Sciatic nerve (tissue), 2 donors: ENCODE measurements at places on chromosomes 4 and X.

DNA sequence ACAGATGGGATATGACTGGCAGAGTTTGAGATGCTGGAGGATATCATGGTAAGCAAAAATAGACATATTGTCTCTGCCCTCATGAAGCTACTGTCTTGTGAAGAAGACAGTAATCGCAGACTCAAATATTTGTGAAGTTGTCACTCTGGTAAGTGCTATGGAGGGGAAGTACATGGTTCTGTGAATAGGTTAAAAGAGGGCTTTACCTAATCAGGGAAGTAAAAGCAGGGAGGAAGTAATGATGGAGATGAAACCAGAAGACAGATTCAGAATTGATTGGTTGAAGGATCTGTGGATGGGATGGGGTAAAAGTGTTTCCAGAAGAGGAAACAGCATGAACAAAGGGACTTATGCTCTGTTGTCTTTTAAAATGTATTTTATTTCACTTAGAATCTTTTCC is 19.3 kb upstream of the MAGED1 start:
- no peak for DNase-seq

GRCh38 chr4:107366016-107366735 is 330.1 kb upstream of the DKK2 start:
- no peak for DNase-seq

- no peak for DNase-seq
Observed at GRCh38 chr4:70627620-70628019, 924 bp upstream of the ENAM start.

DNA sequence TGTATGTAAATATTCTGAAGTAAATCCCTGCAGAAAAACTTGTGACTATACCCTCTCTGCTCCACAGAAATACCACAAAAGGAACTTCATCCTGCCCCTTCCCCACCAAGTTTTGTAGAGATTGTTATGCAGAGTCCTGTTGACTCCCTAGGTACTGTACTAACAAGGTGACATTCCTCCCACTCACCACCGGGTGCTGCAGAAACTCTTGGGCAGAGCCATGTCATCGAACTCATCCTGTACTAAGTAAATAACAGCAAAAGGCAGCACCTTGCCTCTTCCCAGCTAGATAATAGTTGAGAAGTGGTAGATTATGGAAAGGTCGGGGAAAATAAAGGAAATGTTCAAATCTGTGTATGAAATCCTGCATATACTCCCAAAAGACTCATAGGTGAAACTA is 233.3 kb downstream of the STPG2 start:
- no peak for DNase-seq

- no peak for DNase-seq
Observed at GRCh38 chr4:156695163-156695562, 276.4 kb downstream of the PDGFC start.

- no peak for DNase-seq
Observed at GRCh38 chr4:71130827-71131603, 137.6 kb downstream of the DCK start.

- no peak for DNase-seq
Observed at GRCh38 chr4:41559940-41560516, 22.1 kb downstream of the LIMCH1 start.

- no peak for DNase-seq
Observed at GRCh38 chr4:180150818-180151217, 2092.4 kb upstream of the TENM3 start.

GRCh38 chr4:113481820-113482219 is 279.7 kb downstream of the CAMK2D start:
- DNase-seq: no peak

GRCh38 chr4:185764876-185765275 is 47.1 kb downstream of the SORBS2 start:
- DNase-seq: no peak

DNA sequence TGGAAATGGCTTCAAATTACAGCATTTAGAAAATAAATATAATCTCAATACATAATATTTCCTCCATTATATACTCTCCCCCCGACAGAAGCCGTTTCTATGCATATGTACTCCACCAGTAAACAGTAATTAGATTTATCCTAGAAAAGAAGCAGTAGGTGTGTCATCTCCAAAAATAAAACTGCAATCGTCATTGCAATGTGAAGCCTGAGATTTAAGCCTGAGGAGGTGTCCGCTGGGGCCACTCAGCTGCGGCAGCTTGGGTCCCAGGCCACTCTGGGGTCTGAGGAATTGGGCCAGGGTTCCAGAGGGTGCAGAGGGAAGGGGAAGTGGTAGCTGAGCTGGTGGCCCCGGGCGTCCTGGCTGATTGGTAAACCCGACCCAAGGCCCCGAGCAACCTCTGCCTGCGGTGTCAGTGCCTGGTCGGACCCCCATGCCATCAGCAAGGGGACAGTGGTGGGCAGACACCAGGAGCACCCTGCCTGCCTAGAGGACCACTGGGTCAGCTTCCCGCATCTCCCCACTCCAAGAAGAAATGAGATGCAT is 7.8 kb upstream of the MXD4 start:
- no peak for DNase-seq

GRCh38 chrX:9887659-9888297 is 79.4 kb upstream of the CLDN34 start:
- DNase-seq: no peak

- no peak for DNase-seq
Observed at GRCh38 chrX:46730765-46731164, 28.2 kb downstream of the SLC9A7 start.

- DNase-seq: no peak
Observed at GRCh38 chrX:121333942-121334341, 286.5 kb downstream of the GLUD2 start.

- no peak for DNase-seq
Observed at GRCh38 chrX:95629737-95630136, 1054.9 kb upstream of the DIAPH2 start.

- DNase-seq: no peak
Observed at GRCh38 chr4:111652236-111652635, 493.0 kb upstream of the FAM241A start.

DNA sequence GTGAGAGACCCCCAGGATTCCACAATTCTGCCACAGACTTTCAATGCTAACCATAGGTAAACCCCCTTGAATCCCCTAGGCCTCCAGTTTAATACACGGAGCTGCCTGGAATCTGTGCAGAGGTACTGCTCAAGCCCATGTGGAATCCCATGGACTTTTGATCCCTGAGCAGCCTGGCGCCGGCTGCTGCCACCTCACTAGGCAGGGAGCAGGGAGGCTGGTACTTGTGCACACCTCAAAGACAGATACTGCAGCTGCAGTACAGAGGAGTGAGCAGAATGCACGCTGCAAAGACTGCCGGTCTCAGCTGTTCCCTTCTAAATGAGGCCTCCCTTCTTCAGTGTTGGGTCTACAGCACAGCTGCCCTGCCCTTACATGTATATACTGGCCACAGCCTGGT is 79.4 kb downstream of the RPS6KA6 start:
- DNase-seq: no peak

GRCh38 chrX:119495734-119496726 is 27.8 kb downstream of the SLC25A5 start:
- DNase-seq: no peak

- DNase-seq: no peak
Observed at GRCh38 chrX:36973575-36973974, 34.6 kb upstream of the FAM47C start.

DNA sequence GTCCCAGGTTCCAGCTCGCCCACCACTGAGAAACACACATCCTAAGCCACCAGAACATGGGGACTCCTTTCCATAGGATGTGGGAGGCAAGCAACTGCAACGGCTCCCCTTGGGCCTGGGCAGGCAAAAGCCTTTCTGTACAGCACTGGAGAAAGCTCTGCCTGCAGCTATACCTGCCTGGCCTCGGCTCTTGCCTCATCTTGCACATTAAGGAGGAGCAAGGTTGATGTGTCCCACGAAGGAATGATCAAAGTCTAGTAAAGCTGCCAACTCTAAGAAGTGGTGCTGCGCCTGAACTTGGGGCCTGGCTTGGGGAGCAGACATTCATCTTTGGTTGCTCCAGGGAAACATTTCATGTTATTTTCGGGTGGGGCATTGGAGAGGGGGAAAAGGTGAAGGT is 19.6 kb downstream of the CCNG2 start:
- DNase-seq: no peak

DNA sequence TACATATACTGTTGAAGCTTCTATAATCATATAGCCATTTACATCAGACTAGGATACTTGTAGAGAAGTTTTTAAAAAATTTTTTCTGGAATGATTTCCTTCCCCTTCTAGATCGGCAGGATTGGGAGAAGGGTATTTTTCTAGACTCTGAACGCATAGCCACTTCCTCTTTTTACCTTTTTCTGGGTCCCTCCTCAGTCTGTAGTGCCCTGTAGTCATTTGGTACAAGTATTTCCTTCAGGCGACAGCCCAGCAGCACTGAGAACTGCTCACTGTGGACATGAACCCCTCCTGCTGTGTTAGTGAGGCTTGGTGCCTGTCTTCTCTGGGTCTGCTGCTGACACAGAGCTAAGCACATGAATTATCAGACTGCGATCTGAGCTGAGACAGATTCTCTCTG is 255.4 kb downstream of the ARHGAP10 start:
- DNase-seq: no peak

GRCh38 chrX:149720021-149720689 is 8.3 kb downstream of the MAGEA11 start:
- no peak for DNase-seq

- DNase-seq: no peak
Observed at GRCh38 chr4:71241501-71242288, 97.1 kb upstream of the SLC4A4 start.

DNA sequence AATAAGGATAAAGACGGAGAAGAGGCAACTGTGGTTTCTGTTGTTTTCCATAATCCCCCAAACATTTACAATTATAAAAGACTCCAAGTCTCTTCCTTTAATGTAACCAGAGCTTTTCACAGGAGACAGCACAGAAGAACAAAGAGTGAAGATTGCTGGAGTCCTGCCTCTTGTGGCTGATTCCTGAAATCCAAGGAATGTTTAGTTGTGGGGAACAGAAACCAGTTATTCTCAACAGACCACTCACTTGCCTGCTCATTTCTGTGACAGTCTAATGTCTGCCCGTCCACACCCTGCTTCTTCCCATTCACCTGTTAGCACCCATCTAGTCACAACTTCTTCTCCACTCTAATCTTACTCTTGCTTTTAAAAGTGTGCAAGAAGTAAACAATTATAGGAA is 12.1 kb downstream of the TEX13B start:
- no peak for DNase-seq

- no peak for DNase-seq
Observed at GRCh38 chr4:101989551-101989950, 199.0 kb downstream of the BANK1 start.

DNA sequence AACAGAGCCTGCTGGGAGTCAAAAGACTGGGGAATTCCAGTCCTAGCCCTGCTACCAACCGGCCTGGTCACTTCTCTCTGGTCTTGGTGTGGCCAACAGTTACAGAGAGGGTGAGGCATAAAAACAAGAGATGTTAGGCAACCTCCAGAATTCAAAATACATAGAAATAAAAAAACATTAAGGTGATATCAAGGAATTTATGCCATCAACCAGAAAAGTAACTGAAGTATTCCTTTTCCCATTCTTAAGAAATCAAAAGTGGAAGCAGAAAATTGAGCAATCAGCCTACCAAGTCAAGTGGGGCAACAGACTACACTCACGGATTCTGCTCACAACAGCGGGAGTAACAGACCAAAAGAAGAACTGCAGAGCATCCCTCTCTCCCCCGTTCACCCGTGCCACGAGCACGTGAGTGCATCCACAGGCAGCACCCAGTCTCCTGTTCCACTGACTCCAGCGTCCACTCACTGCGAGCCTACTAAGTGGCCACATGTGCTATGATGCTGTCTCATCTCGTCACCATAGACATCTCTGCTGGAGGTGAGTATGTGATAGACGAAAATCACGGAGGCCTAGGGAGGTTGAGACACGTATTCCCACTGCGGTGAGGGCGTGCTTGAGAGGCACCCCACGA is 29.3 kb downstream of the AFAP1 start:
- DNase-seq: no peak

GRCh38 chrX:52416816-52417215 is 48.0 kb downstream of the XAGE2 start:
- no peak for DNase-seq

GRCh38 chr4:174069848-174070330 is 213.6 kb downstream of the FBXO8 start:
- DNase-seq: no peak

- DNase-seq: no peak
Observed at GRCh38 chrX:141142946-141143345, 34.0 kb downstream of the LDOC1 start.

DNA sequence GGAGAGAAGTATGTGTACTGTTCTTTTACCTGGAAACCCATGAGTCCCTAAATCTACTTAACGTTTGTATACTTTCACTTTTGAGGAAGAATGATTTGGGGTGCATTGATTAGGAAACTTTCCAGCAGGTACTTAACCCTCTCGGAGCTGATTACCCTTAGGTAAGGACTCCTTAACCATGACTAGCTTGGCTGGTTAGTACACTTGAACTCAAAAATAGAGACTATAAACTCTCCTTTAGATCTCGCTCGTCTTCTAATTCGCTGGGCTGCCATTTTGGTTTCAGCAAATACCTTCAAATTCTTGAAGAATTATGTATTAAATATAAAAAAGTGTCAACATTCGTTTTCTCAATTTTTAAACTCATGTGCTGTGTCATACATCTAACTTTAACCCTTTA is 2.0 kb downstream of the USP9X start:
- no peak for DNase-seq

GRCh38 chr4:1598206-1599025 is 85.7 kb downstream of the FAM53A start:
- no peak for DNase-seq

DNA sequence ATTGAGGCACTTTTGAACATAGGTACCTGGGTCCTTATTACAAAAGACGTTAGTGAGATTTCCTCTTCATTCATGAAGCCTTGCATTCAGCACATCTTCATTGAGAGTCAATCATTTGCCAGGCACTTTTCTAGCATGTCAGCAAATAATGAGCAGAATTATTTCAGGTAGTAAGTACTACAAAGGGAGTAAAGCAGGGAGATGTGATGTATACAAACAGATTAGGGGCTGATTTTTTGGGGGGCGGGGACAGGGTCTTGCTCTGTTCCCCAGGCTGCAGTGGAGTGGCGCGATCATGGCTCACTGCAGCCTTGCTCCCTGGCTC is 638 bp upstream of the CCKAR start:
- DNase-seq: no peak

GRCh38 chrX:70013466-70014381 is 36.0 kb downstream of the AWAT2 start:
- DNase-seq: no peak

GRCh38 chrX:22889819-22890218 is 109.9 kb upstream of the DDX53 start:
- DNase-seq: no peak

GRCh38 chrX:99588936-99589335 is 821.1 kb downstream of the PCDH19 start:
- DNase-seq: no peak

DNA sequence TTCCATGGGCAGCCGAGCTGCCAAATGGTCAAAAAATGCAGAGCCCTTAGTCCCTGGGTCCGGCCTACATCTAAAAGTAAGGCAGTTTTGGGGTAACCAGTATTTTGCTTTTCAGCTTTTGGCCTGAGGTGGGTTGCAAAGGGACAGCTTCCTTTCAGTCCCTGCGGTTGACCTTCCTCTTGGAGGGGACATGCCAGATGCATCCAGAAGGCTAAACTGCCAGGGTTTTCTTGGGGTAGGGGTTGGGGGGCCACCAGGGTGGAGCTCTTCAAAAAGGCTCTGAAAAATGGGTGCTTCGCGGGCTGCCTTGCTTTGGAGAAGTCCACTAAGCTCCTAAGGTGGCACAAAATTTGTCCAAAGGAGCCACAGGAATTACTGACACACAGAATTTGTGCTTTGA is 120.7 kb downstream of the UBE2K start:
- DNase-seq: no peak

GRCh38 chr4:104859601-104860237 is 287.0 kb upstream of the TET2 start:
- DNase-seq: no peak
